ENCODE measurements at places on chromosomes 6 and 20. TPM values are rescaled to one million over a fixed set of nuclear protein-coding genes. Genes with fewer than 3 reads are reported as not detected.
A peak's percentile ranks its signal among the peaks of the same experiment; 100 is the strongest.

GRCh38 chr6:109695468-109695867 is 4.4 kb downstream of the FIG4 start:
- ATAC-seq, result no peak

GRCh38 chr6:31870385-31870921 is 7.8 kb upstream of the NEU1 start:
- peak; percentile 20 for ATAC-seq

DNA sequence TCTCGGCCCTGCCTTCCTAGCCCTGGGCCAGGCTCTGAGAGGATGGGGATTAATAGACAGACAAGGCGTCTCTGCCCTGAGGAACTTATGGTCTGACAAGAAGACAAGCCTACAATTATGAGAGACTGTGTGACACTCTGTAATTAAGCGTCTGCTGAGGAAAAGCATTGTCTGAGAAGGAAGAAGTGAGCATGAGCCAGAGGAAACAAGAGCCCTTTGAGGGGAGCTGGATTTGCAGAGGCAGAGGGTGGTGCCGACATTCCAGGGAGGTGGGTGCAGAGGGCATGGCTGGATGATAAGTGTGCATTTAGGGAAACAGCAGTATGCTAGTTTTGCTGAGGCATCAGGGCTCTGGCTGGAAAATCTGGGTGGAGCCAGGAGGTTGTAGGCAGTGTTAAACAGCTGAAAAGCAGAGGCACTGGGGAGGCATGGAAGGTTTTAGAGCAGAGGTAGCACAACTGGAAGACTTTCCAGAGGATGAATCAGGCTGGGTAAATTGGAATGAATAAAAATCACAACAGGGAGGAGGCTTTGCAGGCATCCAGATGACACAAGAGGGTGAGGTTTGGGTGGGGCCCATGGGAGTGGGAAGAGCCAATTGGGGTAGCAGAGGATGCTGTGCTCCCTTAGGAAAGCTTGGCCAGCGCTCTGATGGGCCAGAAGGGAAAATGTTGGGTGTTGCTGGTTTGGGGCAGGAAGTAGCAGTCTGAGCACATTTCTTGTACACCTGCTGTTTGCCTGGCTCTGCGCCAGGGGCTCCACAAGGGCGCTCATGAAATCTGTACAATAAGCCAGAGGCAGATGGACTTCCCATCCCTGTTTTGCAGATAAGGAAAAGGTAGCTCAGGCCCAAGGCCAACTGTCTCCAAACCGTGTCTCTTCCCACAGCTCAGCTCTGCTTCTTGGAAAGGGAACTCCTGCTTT is 74.0 kb upstream of the MYL9 start:
- ATAC-seq, result peak; percentile 69

CCN6 gene
- total RNA-seq, result not detected

- ATAC-seq, result no peak
Observed at GRCh38 chr20:60762386-60762785, 489.7 kb upstream of the CDH4 start.

Data from esophagus mucosa (tissue), 1 donor.